ENCODE measurements at places on chromosomes 6 and 20. TPM values are rescaled to one million over a fixed set of nuclear protein-coding genes. Genes with fewer than 3 reads are reported as not detected.

The LIME1 gene
- 15.2 TPM for total RNA-seq

DNA sequence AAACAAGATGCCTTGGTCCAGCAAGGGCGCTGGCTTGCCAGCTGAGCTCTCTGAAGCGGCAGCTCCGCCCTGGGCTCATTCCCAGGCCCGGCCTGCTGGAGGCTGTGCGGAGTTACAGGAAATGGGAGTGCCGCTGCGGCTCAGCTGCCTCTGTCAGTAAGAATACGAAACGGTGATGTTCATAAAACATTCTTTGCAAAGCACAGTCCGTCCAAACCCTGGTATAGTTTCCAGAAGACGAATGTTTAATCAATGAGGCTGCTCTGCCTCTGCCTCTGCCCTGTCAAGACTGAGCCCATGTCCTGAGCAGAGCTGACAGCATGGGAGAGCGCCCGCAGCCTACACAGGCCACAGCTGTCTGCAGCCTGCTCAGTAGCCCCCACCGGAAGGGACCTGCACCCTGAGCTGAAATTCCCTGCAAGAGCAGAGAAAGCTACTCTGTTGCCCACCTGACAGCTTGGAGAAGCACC, 153.3 kb upstream of the SNX9 start:
- no peak for DNase-seq

GRCh38 chr6:128657181-128657580, 136.8 kb upstream of the PTPRK start:
- no peak for DNase-seq

GRCh38 chr20:9389346-9389745, 125.0 kb upstream of the LAMP5 start:
- no peak for DNase-seq

GRCh38 chr20:16035576-16035975, 537.7 kb downstream of the KIF16B start:
- DNase-seq: no peak

- peak; percentile 22 for DNase-seq
Measured at GRCh38 chr6:163460307-163460782, 45.8 kb downstream of the QKI start.

- no peak for DNase-seq
Measured at GRCh38 chr6:104472021-104472901, 387.5 kb downstream of the HACE1 start.

All from Panc1 (cell line).